ENCODE measurements at places on chromosomes 4 and X.

GRCh38 chr4:90419124-90419711 lies 292.0 kb downstream of the CCSER1 start:
- DNase-seq, result no peak

DNA sequence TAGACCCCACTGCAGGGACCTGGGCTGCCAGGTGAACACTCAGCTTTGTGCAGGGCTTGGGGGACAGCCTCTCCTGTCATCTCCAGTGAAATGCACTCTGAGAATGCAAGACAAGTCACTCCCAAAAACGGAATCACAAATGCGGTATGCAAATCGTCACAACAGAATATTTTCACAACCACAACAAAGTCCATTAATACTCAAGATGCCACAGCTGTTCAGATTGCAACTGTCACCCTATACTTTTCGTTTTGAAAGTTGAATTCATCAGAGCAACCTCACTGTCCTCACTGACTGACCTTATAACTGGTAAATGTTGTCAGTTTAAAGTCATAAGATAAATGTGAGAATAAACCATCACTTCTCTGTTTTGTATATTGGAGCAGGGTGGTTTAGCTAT lies 16.6 kb downstream of the JAKMIP1 start:
- no peak for DNase-seq

DNA sequence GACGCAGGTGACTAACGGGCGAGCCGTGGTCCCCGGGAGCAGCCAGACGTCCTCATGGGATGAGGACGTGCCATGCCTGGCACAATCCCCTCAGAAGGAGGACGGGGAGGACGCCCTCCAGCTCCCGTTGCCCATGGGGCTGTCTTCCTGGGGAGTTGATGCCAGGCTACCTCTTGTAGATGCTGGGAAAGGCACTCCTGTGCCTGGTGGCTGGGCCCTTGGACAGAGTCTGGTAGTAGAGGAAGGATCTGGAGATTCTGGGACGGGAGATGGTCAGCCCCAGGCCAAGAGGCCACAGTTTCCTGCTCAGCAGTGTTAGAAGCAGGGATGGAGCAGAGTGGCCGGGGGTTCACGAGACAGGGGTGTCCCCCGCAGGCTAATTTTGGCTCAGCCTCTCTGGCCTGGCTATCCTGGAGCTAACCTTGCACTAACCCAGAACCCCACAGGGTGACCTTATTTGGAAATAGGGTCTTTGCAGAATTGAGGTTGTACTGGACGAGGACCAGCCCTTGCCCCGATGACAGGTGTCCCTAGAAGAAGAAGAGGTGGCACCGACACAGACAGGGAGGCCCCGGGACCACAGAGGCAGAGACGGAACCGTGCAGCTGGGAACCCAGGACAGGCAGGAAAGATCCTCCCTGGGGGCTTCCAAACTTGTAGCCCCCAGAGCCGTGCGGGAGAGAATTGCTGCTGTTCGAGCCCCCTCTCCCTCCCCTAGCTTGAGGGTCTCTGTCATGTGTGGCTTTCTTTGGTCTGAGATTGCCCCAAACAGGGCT lies 50.1 kb upstream of the ADRA2C start:
- DNase-seq, result no peak

GRCh38 chr4:129543299-129543698 lies 447.3 kb downstream of the C4orf33 start:
- no peak for DNase-seq
